ENCODE measurements at places on chromosomes 1 and 21.

- DNase-seq = peak; percentile 99
Observed at GRCh38 chr1:205227584-205228013, at the start of gene TMCC2. Gene TMCC2 (plus strand): TSS chr1:205227946. CDS start chr1:205228565, 619 bp downstream.

GRCh38 chr1:119631433-119632102 lies 16.5 kb downstream of the ZNF697 start:
- peak; percentile 96 for DNase-seq

DNA sequence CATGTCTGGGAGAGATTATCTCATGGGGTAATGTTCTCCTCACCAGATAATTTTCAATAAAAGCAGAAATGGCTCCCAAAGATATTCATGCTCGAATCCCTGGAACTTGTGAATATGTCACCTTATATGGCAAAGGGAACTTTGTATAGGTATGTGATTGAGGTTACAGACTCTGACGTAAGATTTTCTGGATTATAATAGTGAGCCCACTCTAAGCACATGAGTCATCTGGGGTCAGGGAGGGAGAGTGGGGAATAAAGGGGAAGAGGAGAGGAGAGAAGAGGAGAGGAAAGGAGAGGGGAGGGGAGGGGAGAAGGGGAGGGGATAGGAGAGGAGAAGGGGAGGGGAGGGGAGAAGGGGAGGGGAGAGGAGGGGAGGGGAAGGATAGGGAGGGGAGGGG lies 1193.9 kb downstream of the PLA2G4A start:
- no peak for DNase-seq

- no peak for DNase-seq
Observed at GRCh38 chr1:43322506-43322905, 15.1 kb upstream of the MPL start.

DNA sequence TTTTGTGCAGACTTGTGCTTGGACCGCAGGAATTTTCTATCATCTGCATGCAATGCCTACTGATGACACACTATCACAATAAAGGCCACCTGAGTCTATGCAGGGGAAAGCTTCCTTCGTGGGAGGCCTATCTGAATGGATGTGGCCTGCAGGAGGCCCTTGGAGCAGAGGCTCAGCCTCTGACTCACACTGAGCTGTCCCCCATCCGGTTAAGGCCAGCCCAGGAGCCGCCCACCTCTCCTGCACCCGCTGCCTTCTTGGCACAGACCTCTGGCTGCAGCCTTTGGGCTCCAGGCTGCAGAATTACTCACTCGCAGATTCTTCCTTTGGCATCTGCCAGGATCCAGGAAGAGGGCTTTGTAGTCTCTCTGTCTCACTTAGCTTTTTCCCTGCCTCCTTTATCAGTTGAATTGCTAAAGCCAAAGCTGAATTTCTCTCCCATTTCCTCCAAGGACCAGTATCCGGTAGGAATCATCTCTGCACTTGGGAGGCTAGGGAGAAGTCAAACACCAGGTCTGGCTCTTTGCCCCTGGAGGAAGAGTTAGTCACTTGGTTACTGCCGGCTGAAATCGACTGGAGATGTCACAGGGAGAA lies 65.1 kb upstream of the JUN start:
- DNase-seq = peak; percentile 23

- DNase-seq = no peak
Observed at GRCh38 chr1:212089560-212090163, 54.1 kb downstream of the DTL start.

GRCh38 chr1:10698726-10699469 lies 97.5 kb downstream of the CASZ1 start:
- DNase-seq = no peak

DNA sequence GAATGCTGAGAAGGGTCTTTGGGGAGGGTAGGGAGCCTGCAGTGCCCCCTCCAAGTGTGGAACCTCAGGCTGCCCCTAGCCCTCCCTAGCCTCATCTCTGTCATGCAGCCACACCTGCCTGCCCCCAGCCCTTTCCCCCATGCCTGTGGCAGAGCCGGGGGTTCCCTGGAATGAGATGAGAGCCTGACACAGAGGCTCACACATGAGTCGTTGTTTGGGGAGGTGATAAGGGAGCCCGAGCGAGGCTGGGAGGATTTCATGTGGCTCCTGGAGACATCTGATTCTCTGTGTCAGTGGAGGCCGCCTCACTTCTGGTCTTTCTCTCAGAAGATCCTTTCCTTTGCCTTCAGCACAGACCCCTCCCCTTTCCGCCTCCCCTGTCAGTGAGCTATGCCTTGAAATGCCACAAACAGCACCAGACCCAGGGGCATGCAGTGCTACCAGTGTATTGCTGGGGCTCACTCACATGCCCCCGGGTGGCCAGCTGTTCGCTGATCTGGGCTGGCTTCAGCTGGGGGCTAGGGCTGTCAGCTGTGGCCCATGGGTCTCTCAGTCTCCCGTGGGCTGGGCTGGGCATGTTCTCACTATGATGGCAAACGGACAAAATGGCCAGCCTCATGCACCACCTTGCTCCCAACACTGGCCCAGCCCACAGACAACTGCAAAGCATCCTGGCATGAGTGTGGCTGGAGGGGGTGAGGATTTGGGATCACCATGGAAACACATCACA lies 102.6 kb downstream of the AJAP1 start:
- no peak for DNase-seq

DNA sequence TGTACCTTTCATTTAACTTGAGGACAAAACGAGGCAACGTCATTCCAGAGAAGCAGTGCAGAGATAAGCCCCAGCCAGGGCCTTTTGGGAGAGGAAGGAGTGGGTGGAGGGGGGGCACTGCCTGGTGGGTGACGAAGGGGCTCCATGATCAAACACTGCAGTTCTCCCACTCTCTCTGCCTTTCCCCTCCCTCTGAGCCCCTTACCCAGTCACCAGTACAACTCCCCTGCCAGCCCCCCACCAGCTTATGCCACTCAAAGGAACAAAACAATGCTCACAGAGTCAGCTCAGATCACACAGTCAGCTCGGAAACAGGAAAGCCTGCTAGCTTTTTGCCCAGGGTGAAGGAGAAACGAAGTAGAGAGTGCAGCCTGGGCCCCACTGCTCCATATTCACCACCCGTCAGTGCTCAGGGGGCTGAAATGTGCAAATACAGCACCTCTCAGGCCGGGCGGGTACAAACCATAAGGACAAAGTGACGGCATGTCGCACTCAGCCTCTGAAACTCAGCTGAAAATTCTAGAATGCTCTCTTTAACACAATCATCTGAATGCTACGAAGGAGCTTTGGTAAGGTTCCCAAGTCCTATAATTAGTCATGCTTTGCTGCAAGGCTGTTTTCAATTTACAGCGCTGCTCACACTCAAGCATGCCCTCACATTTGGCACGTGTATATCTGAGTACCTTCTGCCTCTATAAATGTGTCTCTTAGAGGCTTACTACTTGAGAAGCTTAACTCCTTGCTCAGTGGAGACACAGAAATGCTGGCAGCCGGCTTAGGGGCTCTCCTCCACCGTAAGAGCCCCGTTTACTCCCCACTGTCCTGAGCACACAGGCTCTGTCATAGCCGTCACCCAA lies 65.8 kb upstream of the RAB4A start:
- no peak for DNase-seq

DNA sequence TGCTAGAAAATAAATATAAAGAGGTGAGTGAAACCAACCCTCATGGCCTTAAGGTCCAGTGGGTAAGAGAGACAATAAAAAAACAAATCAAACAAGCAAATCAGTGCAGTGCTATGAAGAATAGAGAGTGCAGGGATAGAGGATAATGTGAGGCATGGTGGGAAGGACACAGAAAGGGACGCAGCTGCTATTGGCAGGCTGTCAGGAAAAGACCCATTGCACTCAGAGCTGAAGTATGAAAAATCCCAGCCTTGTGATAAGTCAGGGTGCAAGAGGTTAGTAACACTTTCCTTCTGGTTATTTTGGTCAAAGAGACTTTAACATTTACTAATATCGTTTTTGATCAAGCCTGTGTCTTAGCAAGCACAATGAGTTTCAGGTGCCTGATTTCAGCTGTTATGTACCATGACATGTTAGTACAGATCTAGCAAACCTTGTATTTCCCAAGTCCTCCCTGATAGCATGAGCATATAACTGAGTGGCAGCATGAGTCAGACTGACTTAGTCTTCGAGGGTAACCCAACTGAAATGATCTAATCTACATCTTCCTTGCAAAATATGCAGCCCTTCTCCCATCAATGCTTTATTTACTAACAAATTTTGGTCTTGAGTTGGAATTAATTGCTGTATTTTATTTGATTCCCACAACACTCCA lies 31.7 kb downstream of the CHML start:
- no peak for DNase-seq

Measured in SK-N-SH (cell line).